ENCODE measurements at places on chromosomes 1 and 21.

GRCh38 chr1:46210561-46210960, 7.4 kb downstream of the LURAP1 start:
- DNase-seq = no peak

GRCh38 chr1:24476571-24476970, 26.1 kb upstream of the RCAN3 start:
- DNase-seq = no peak

DNA sequence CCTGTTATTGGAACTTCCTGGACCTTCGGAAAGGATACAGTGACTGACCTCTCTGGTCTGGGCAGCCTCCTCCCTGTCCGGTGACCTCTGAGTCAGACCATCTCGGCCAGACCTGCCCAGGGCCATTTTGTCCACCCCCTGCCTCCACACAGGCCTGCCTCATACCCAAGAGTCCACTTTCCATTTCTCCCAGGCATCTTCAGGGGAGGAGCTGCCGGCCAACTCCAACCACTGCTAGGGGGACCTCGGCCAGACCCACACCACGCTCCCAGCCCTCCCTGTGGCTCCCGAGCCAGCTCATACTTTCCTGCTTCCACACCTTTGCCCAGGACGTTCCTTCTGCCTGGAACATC, 29.5 kb upstream of the RUNX3 start:
- no peak for DNase-seq

DNA sequence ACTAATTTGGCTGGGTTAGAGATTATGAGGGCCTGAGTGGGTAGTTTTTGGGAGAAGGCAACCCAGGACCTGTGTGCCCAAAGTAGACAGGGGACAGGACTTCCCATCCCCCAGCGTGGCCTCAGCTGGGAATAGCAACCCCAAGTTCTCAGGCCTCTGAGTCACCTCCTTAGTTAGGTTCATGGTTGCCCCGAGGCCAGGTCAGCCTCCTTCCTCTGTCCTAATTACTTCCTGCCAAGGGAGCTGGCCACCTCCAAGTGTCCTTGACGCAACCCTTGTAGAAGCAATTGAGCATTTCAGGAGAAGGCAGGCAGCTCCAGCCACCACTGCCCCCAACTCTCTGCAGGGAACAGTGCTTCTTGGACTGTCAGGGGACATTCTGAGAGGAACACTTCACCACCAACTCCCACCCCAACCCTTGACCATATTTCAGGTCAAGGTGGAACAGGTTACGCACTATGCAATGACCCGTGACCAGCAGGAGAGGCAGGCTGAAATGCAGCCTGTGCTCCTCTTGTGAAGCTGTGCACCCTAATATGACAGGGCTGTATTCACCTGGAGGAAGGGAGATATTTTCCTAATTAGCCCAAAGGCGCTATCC, 5.1 kb upstream of the NT5C1A start:
- no peak for DNase-seq

- DNase-seq = no peak
These were observed 54.5 kb upstream of the ATP2B4 start for GRCh38 chr1:203572134-203572625.

DNA sequence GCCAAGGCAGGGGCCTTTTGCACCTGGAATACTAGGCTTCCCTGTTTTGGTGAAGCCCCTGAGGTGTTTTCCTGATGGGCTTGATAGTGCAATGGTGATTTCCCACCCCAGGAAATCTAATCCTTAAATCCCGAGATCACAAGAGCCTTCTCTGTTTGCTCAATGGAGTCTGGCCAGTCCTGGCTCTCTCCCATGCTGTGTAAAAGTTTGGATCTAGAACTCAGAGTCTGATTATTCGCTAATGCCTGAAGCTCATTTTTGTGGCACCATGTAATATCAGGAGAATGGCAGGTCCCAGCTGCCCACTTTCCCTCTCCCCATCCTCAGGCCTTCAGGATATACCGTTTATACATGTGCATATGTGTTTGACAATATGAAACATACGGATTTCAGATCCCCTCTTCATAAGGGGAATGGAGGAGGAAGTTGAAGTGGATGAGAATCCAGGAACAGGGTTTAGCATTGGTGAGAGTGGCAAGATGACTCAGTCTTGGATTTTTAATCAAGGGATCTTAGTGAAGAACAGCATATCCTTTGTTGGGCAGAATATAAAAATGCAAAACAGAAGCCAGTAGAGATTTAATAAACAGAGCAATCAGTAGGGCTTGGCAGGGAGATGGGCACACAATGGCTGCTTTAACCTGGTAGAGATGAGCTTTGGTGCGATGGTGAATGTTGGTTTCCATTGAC, 62.1 kb downstream of the CLIC6 start:
- no peak for DNase-seq

DNA sequence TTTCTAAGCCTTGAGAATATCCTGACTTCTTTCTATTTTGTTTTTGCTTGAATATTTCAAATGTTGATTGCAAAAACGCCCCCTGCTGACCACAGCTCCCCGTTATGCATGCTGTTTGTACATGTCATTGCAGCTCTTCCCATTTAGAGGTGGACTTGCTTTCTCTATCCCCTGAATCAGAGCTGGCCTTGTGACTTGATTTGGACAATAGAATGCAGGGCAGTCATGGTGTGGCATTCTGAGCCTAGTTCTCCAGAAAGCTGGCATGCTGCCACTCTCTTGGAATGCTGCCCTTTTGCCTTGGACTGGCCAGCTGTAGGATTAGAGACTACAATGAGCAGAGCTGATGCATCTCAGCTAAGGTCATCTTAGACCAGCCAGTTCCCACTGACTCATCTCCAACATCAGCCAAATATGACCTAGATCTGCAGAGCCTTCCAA, 1561.5 kb downstream of the MRPL39 start:
- no peak for DNase-seq
